ENCODE measurements at places on chromosomes 5 and 9.

GRCh38 chr9:128089299-128089698 is 21.3 kb downstream of the SLC25A25 start:
- DNase-seq: no peak

DNA sequence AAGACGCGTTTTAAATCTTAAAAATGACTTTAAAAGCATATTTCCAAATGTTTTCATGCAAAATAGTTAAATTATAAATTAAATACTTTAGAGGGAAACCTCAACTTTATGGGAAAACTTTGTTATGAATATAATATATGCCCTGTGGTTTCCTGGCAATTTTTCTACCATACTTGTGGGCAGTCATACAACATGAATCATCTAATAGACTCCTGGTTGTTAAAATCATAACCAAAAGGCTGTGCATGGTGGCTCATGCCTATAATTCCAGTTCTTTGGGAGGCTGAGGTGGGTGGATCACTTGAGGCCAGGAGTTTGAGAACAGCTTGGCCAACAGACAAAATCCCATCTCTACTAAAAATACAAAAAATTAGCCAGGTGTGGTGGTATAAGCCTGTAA is 18.2 kb downstream of the ATP10B start:
- no peak for DNase-seq

- DNase-seq: no peak
Measured at GRCh38 chr9:91118704-91119025, 243.1 kb downstream of the AUH start.

GRCh38 chr5:57175551-57176309 is 1.9 kb downstream of the GPBP1 start:
- DNase-seq: peak; percentile 11

DNA sequence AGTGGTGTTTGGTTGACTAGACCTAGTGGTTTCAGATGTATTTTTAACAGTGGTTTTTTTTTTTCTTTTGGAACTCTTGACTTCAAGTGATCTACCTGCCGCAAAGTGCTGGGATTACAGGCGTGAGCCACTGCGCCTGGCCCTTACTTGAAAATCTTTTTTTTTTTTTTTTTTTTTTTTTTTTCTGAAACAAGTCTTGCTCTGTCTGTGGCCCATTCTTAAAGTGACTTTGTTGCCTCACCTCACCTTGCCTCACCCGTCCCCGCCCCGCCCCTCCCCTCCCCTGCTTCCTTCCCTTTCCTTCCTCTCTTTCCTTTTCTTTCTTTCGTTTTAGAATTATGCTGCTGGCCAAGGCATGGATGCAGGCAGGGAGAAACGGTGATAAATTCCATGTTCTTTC is 26.0 kb downstream of the GPBP1 start:
- DNase-seq: no peak

GRCh38 chr5:97694091-97694490 is 511.0 kb upstream of the RIOK2 start:
- DNase-seq: no peak

DNA sequence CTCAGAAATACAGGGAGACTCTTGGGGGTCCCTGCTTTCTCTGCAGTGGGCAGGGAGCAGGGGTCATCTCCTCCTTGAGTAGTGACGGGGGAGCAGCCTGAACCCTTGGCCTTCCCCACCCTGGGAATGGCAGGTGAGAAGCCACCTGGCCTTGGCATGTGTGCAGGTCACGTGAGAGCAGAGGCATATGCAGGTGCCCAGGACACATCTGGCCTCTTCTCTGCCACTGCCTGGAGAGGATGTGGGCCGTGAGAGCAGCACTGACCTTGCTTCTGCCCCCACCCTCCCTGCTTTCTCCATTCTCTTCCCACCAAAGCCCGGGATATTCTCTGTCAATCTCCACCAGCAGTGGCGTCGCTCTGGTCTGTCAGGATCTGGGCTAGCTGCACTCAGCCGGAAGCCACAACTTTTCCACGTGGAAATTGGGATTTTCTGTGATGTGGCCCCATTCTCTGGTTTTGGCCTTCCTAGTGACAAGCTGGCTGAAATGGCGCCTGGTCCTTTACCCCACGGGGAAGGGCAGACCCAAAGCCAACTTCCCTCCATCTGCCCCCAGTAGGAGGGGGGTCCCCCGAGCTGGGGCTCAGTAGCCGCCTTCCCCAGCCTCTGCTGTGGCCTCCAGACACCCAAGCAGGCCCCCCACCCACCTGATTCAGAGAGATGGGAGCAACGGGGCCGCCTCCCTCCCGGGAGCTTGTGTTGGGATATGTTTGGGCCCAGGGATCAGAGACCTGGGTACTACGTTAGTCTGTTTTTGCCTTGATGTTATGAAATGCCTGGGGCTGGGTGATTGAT is 70.4 kb upstream of the FCN1 start:
- DNase-seq: peak; percentile 1

DNA sequence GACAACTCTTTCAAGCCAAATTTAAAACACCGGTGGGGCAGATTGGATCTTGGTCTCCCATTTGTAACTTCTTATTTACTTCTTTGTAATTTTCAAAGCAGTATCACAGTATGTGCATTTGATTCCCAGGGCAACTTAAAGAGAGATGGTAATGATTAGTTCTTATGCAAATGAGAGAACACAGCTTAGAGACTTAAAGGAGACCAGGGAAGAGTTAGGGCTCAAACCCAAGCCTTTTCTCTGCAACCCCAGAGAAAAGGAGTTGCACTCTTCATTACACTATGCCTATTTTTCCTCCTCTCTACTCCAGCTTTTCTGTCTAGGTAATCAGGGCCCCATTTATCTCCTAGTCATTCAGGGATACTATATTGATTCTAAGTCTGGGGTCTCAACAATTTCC is 237.8 kb upstream of the NMUR2 start:
- DNase-seq: no peak

DNA sequence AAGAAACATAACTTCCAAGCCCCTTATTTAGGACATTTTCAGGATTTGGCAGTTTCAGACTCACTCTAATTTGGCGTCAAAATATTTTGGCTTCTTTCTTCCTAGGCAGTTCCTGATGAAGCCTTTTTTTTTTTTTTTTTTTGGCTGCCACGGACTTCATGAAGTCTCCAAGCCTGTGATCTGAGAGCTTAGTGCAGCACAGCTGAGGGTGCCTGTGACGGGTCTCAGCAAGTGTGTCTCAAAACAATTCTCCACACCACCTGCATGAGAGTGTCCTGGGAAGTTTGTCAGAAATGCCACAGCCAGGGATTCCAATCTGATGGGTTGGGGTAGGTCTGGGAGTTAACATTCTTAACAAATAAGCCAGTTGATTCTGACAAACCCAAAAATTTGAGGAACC is 6.0 kb upstream of the ESM1 start:
- no peak for DNase-seq

- DNase-seq: no peak
Measured at GRCh38 chr9:138047469-138048040, 170.0 kb downstream of the CACNA1B start.

DNA sequence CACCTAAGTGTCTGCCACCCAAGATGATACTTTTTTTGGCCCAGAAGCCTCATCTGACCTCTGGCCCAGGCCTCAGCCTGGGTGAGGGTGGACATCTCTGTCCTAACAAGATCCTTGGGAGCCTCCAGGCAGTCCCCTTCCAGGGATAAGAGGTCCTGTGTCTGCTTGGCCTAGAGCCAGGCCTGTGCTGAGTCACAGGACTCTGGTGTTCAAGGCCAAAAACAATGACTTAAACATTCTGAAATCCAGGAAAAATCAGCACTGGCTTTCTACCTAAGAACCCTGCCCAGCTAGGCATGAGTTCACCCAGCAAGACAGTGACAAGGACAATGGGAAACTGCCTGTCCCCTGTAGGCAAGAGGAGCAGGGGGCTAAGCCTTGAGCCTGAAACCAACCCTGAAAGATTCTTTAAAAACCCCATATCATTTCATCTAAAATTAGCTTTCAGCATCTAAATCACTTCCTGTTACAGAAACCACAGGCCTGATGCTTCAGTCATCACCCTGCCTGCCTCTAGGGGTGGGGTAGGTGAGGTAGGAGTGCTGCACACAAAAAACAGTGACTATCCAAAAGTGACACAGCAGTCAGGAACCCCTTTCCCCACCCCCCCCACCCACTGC is 29.9 kb downstream of the CSF2 start:
- DNase-seq: no peak

DNA sequence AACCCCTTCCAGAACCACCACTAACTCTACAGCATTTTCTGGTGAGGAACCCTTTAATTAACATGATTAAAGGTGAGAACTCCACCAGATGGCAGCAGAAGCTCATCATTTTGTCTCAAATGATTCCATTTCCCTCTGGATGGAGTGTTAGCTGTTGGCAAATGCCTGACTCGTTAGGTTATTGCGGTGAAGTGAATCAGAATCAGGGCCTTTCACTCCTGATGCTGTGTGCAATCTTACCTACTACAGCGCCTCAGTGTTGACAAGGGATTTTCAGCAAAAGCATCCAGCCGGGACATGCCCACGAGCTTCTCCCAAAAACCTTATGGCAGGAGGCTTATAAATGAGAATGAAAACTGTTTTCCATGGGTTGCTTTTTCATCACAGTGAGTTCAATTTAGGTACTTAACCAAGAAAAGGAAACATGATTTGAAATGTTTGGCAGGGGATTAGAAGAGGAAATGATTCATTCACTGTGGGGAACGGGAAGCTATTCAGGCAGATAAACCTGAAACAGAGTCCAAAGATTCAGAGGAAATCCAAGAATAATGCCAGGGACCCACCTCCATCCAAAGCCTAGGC is 48.0 kb upstream of the CAST start:
- peak; percentile 60 for DNase-seq

- no peak for DNase-seq
Measured at GRCh38 chr9:98009936-98010335, 26.8 kb downstream of the ANP32B start.

- no peak for DNase-seq
Measured at GRCh38 chr5:179820127-179820482, 600 bp upstream of the SQSTM1 start.

DNA sequence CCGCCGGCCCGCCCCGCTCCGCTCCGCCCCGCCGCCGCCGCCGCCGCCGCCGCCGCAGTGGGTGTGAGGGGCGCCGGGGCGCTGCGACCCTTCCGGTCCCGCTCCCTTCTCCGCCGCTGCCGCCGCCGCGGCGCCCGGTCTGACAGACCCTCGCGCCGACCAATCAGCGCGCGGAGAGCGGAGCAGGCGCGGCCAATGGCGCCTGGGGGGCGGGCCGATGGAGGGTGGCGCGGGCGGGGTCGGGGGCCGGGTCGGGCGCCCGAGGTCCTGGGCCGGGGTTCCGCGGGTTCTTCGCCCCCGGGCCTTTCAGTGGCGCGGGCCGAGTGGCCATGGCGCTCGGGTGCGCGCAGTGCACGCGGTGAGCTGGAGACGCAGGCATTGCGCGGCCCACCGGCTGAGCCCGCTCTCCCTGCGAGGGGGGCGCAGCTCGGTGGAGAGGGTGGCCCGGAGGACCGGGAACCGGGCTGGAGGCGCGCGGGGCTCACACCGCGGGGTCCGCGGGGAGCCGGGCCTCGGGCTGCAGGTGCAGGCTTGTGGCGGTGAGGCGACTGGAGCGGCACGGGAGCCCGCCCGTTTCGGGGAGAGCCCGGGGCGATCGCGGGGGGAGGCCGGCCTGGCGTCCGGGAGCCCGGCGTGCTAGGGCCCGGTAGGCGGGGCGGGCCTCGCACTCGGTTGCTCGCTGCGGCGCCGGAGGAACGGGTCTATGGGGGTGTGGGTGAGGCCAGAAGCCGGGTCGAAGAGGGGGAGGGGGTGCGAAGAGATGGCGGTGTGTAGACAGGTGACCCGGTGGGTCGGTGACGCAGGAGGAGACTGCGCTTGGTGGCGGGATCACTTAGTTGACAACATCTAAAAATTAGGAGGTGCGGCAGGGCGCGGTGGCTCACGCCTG is at the start of gene MAPK9:
MAPK9 (minus strand) TSS at position 141 of the 889 bp plus-strand sequence. CDS start 11,522 bp downstream, outside the sequence.
- peak; percentile 84 for DNase-seq

- no peak for DNase-seq
Measured at GRCh38 chr5:37055383-37055990, 178.9 kb downstream of the NIPBL start.

Data from retina (tissue), 1 donor.